IPS DF 19.7 (cell line): ENCODE measurements at places on chromosomes 6 and 20.
A peak's percentile ranks its signal among the peaks of the same experiment; 100 is the strongest.

- no peak for DNase-seq
These were observed 8.6 kb upstream of the FOXF2 start for GRCh38 chr6:1380625-1381427.

GRCh38 chr6:106324726-106325335 is 729 bp downstream of the ATG5 start:
- no peak for DNase-seq

DNA sequence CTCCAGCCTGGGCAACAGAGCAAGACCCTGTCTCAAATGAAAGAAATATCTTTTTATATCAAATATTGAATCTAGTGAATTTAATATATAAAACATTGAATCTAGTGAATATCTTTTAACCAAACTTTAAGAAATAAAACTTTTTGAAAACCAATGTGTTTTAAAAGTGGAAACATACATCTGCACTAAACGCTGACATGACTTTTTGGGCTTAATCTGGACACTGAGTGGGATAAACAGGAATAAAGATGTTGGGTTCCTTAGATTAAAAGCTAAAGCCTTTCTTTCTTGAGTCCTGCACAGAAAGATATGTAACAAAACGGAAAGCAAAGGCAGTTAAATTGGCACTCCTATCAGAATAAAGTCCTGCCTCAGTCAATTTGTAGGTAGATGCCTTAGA is 190.2 kb downstream of the ARHGAP18 start:
- no peak for DNase-seq

DNA sequence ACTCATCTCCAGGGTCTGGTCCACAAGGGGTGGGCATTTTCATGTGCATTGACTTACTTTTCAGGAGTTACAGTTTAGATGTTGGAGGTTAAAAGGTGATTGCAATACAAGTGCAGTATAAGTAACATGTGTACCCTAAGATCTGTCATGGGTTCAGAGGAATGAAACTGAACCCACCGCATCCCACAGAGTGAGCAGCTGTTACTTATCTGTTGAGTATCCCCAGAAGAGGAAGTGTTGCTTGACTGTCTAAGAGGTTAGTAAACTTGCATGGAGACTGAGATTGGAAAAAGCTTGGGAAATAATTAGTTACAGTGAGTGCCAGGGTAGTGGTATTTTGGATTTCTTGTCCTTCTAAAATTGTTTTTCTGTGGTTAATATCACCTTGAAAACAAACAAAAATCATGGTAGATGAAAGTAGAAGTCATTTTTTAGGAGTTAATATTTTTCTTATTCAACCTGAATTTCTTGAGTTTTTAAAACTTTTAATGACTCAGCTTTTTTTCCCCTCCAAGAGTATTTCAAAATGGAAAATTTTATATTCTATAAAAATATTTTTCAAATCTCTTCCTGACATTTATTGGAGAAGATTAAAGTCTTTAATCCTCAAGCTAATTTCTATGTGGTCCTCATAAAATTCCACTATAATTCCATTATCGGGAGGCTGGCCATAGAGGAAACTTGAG is 306.1 kb downstream of the ZNF217 start:
- DNase-seq, result no peak

DNA sequence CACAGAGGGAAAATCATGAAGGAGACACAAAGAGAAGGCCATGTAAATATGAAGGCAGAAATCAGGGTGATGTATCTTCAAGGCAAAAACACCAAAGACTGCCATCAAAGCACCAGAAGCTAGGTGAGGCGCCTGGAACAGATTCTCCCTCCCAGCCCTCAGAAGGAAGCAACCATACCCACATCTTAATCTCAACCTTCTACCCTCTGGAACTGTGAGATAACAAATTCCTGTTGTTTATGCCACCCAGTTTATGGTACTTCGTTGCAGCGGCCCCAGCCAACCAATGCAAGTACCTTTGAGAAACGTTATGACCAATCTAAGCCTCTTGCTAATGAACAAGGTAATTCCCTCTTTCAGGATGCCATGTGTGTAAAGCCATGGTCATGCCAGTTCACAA is 66.2 kb upstream of the STXBP5 start:
- DNase-seq, result no peak

GRCh38 chr20:17896193-17896723 is 72.3 kb downstream of the SNX5 start:
- DNase-seq, result no peak

- DNase-seq, result no peak
These were observed 365.2 kb upstream of the JARID2 start for GRCh38 chr6:14880677-14881076.

DNA sequence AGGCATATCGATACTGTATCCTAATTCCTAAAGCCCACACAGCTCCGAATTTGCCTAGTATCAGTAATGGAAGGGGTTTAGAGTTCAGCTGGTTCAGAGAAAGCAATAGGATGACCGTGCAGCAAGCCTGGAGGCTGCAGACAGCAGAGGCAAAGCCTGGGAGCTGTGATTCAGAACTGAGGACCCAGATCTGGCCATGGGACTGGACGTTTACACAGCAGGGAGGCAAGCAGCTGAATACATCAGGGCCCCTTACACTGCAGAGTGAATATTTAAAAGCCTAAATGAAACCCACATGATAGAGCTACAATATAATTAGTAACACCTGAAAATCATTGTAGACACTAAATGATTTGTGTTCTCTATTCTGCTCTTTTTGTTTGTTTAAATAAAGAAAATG is 38.0 kb downstream of the ELOVL2 start:
- no peak for DNase-seq

- no peak for DNase-seq
These were observed 11.0 kb downstream of the DSTN start for GRCh38 chr20:17580895-17581294.

GRCh38 chr6:88238065-88238464 is 71.9 kb upstream of the CNR1 start:
- peak; percentile 23 for DNase-seq

DNA sequence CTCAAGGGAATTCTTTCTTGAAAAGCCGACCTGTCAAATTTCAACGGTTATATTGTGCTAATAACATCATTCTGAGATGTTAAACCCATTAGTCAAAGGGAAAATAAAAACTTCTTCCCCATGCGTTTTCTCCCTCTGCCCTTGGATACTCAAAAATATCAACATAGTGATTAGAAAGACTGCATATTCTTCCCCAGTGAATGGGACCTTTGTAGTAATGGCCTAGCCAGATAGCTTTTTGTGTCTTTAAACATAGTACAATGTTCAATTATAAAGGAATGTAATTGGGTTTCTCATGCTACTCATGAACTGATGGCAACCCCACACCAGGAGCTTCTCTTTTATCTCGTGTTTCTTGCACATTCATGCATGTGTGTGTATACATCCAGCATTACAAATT is 69.4 kb downstream of the PHACTR1 start:
- no peak for DNase-seq

GRCh38 chr20:51740838-51741237 is 27.4 kb downstream of the ATP9A start:
- no peak for DNase-seq

DNA sequence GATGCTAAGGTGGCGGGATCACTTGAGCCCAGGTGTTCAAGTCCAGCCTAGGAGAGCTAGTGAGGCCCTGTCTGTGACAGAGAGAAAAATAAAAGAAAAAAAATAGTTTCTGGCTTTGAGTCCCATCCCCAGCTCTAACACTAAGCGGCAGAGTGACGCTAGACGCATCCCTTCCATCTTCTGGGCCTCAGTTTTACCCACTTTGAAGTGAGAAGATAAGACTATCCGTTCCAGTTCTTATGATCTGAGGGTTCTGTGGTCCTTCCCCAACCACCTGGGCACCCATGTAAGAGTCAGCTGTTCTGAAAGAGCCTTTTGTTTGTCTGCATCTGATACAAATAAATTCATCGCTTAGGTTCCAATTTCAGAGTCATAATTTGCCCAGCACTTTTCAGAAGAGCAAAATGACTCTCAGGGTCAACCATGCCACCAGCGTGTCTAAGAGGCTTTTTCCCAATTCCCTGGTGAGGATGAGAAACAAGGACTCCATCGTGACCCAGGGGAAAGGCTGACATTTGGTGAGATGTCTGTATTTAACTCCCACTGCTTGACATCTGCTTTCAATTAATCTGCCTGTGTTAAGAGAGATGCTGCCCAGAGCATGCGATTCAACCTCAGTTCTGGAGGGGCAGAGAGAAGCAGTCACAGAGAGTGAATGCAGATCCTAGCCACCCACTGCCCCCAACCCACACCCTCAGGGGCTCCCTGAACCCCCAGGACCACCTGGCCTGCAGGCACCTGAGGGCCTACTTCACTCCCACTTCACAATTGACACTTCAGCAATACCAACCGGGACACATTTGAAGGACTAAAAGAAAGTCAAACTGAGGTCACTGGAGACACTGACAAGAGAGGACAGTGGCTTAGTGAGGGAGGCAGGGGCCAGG is 131.6 kb upstream of the TOP1 start:
- DNase-seq, result no peak

DNA sequence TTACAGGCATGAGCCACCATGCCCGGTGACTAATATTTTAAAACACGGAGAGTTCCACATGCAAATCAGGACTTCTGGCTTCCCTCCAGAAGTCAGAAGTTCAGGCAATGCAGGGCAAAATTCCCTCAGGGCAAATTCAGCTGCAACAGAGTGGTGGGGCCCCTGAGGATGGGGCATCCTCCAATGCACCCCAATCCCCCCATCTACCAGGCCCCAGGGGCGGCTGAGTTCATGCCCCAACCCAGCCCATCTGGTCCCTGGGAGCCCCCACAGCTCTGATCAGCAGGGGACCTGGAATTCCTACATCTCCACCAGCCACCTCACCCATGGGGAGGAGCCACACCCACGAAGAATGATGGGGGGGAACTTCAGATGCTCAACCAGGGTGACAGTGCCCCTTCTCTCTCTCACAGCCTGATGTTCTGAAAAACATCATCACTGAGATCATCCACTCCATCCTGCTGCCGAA is 22.6 kb downstream of the BPIFB1 start:
- DNase-seq, result no peak

- DNase-seq, result no peak
These were observed 1.2 kb downstream of the TBX18 start for GRCh38 chr6:84763003-84763885.

DNA sequence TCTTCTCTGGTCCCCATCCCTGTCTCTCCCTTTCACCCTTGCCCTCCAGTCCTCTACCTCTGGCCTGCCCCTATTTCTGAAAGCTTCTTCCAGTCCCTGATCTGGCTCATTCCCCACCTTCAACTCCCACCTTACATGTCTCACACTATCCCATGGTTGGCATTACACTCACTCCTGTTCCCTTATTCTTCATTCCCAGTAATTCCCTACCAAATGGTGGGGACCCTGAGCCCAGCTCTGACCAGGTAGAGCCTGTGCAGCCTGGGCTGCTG is 6.4 kb downstream of the TP53INP2 start:
- DNase-seq, result no peak

DNA sequence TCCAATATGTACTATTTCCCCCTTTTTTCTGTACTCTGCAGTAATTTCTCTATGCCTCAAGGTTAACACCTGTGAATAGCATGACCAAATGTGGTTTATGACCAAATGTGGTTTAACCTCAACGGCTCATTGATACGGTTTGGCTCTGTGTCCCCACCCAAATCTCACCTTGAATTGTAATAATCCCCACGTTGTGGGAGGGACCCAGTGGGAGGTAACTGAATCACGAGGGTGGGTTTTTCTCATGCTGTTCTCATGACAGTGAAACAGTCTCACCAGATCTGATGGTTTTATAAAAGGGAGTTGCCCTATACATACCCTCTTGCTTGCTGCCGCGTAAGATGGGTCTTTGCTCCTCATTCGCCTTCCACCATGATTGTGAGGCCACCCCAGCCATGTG is 18.7 kb downstream of the DEK start:
- no peak for DNase-seq

GRCh38 chr20:40883097-40883496 is 145.5 kb upstream of the TOP1 start:
- DNase-seq, result no peak

- DNase-seq, result no peak
These were observed 134.1 kb downstream of the ELOVL4 start for GRCh38 chr6:79813143-79813850.

GRCh38 chr6:120290964-120291363 is 941.4 kb upstream of the MAN1A1 start:
- DNase-seq, result no peak

DNA sequence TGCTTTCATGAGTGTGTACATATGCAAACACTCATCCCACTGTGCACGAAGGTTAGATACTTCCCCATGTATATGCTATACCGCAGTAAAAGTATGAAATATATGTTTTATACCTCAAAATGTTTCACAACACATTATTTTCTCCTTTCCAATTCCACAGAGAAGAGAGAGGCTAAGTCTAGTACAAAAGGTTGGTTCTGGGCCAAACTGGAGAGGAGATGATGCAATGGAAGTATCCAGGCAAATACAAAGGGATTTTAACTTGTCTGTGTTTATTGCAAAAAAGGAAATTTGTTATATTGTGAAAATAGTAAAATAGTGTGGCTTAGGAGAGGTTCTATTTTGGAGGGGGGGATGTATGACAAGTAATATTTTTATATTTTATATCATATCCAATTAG is 112.6 kb downstream of the PLCB1 start:
- no peak for DNase-seq

GRCh38 chr6:5783584-5784089 is 223.1 kb downstream of the NRN1 start:
- DNase-seq, result no peak

GRCh38 chr6:89547281-89547680 is 91.3 kb downstream of the LYRM2 start:
- no peak for DNase-seq

DNA sequence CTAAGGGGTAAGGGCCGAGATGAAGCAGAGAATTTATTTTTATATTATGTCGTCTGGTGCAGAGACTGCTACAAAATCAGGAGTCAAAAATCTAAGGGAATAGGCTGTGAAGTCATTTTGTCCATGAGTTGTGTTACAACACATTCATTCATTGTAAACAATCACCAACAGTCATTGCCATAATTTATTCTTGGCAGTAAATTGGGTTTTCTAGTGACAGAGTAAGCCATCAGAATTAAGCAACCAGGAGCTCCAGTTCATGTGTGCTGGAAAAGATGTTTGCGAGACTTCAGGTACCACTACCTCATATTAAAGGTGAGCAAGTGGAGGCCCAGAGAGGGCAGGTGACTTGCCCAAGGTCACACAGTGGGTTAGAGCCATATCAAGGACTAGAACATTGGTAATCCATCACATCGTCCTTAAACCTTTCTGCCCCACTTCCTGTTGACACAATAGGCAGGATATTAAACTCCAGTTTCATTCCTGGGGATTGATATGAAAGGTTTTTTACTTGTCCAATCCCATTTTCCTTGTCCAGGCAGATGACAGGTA is 46.0 kb downstream of the E2F3 start:
- no peak for DNase-seq

GRCh38 chr6:69790629-69791028 is 6.2 kb downstream of the LMBRD1 start:
- no peak for DNase-seq

DNA sequence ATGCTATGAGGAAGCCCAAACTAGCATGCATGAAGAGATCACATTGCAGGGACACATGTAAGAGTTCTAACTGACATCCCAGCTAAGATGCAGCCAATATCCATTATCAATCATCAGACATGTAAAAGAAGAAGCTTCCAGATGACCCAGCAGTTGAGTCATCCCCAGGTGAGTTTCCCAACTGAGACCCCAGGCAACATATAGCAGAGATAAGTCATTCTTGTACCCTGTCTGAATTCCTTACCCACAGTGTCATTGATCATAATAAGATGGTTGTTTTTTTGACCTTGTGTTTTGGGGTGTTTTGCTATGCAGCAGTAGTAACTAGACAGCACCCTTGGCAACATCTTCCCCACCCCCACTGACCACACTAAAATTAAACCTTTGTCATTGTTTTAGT is 18.9 kb downstream of the SIRPD start:
- no peak for DNase-seq

- DNase-seq, result no peak
These were observed 83.1 kb downstream of the MRPL14 start for GRCh38 chr6:44044154-44044539.

- DNase-seq, result no peak
These were observed 117.1 kb downstream of the GRM4 start for GRCh38 chr6:34028691-34029360.
